ENCODE measurements at places on chromosomes 4 and X. TPM values are rescaled to one million over a fixed set of nuclear protein-coding genes. Genes with fewer than 3 reads are reported as not detected.

DNA sequence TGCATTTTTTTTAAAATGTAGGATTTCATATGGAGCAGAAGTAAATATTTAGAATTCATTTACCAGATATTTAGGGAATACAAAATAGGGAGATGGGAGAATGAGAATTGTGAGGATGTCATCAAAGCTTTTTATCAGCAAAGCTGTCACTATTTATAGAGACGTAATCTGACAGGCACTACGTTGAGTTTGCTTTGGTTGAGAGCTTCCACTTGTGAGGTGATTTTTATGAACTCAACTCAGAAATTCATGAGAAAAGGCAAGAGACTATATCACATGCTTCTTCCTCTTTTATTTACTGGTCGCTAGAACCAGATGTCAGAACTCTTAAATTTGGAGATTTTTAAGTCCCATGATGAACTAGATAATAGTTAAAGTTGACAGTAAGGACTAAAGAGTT lies 211.2 kb downstream of the GBA3 start:
- no peak for DNase-seq

GRCh38 chr4:153207027-153207426 lies 2.8 kb downstream of the TRIM2 start:
- DNase-seq, result no peak

DNA sequence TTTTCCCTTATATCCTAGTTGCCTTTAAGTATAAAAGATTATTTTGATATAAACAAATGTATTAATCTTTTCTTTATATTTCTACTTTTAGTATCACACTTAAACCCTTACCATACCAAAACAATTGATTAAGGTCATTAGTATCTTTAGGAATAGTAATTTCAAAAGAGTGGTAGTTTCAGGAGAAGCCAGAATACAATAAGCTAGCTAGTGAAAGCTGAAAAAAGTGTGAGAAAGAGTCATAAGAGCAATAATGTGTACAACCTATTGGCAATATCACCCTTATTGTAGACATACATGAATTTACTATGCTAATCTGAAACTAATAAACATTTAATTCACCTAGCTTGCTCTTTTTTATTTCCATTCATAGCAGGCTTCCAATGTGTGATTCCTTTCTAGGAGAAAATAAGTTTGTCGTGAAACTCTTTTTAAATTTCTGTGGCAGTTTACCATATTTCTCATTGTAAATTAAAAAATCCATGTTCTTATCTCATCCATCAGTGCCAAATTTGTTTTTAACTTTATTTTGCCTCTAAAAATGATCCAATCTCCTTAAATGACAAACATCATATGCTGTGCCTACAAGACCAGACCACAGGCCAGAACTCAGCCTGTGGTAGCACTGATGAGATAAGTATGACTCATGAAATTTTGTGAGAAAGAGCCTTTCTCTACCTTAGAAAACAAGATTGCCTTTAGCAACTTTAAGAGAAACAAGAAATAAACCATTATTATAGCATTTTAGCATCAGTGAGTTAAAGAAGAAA lies 8.1 kb downstream of the NEK1 start:
- DNase-seq, result peak; percentile 72

- DNase-seq, result peak; percentile 74
These were observed 1.6 kb downstream of the RAB33A start for GRCh38 chrX:130173190-130173895.

DNA sequence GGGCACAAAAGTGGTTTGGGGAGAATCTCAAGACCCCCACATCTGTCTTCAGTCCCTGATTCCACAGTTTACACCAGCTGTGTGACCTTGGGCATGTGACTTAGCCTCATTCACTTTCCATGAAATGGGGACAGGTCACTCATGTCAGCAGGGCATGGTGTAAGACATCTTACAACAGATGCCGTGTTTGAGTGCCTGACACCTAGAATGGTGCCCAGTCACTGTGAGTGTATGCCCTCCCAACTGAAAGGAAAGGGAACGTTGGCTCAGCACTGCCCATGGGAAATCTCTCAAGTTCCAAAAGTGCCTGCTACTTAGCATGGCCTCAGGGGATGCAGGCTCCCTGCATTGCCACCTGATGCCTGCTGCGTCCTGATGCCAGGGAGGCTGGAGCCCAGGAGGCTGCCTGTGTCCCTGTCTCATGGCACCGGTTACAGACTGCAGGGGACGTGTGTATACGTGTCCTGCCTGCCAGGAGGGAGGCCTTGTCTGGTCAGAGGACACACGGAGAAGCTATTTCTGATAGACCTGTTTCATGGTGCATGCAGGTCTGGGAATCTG lies 32.2 kb downstream of the RNF4 start:
- DNase-seq, result no peak

GRCh38 chrX:130561930-130562329 lies 160.1 kb downstream of the RBMX2 start:
- no peak for DNase-seq

GRCh38 chrX:151393514-151393913 lies 3.5 kb upstream of the VMA21 start:
- no peak for DNase-seq

- no peak for DNase-seq
These were observed 56.7 kb upstream of the RASSF6 start for GRCh38 chr4:73676861-73677323.

DNA sequence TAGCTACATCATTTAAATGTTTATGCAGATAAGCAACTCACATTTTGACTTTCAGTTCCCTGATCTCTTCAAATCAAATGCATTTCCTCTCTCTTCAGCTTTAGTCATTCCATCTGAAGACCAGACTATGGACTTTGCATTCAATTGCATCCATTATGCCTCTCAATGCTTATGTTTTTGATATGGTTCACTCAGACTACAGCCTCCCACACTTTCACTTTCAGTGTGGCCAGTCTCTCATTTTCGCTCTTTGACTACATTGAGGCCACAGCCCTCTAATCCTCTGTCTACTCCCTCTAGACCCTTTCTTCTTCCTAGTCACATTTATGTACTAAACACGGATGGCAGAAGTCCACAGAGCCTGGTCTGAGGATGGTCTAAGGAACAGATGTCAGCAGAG lies 24.5 kb upstream of the VEGFC start:
- no peak for DNase-seq

GRCh38 chrX:71935476-71935875 lies 24.8 kb downstream of the NHSL2 start:
- no peak for DNase-seq

- no peak for DNase-seq
These were observed 197.4 kb upstream of the TBL1X start for GRCh38 chrX:9267415-9267814.

DNA sequence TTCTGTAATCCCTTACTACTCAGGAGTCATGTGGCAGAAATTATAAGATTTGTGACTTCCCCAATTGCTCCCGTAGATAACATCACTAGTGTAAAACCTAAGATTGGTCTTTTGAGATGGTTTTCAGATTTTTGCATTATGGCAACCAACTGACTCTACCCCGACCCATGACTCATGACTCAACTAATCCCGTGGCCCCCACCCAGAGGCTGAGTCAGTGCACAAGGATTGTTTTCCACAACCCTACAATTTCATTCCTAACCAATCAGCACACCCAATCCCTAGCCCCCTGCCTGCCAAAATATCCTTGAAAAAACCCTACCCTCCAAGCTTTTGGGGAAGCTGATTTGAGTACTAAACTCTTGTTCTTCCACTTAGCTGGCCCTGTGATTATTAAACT lies 109.4 kb upstream of the FAM9C start:
- no peak for DNase-seq

GRCh38 chr4:119135721-119136121 lies at the start of gene MYOZ2:
MYOZ2 (plus strand) TSS chr4:119135832; CDS start chr4:119136526, 694 bp downstream.
- DNase-seq, result no peak

GRCh38 chr4:132982151-132982550 lies 166.9 kb upstream of the PCDH10 start:
- DNase-seq, result no peak

DNA sequence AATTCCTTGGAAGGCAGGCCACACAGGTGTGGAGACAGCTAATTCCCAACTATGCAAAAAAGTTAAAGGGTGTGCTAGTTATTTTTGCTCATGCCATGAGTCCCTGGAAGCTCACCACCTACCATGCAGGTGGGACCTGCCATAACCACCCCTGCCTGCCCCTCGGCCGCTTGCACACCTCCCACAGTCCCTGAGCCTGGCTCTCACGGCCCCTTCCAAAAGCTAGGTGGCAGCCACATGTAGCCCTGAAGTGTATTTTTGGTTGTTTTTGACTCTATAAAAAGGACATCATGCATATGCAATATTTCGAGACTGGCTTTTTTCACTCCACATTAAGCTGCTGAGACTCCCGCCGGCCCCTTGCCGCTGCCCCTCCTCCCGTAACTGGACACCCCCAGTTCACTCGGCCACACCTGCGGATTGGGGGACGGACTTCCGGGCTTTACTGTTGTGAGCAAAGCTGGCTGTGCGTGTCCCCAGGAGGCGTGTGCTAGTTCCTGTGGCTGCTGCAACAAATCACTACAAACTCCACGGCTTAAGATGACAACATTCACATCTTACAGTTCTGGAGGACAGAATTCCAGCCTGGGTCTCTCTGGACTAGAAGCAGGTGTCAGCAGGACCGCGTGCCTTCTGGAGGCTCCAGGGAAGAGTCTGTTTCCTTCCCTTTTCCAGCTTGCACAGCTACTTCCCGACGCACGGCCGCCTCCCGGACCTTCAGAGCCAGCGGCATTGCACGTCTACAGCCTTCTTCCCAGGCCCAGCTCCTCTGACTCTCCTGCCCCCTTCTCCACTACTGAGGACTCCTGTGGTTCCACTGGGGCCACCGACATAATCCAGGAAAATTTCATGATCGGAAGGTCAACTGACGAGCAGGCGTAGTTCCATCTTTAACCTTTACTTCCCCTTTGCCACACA lies 24.8 kb downstream of the ZFYVE28 start:
- no peak for DNase-seq

GRCh38 chr4:46993075-46994006 lies at the start of gene GABRA4:
GABRA4 (minus strand) TSS chr4:46993581; CDS start chr4:46993424, 157 bp downstream.
- no peak for DNase-seq

GRCh38 chrX:153971124-153971449 lies 531 bp downstream of the HCFC1 start:
- peak; percentile 84 for DNase-seq

- DNase-seq, result no peak
These were observed 167.3 kb upstream of the SH3RF1 start for GRCh38 chr4:169438057-169438480.

DNA sequence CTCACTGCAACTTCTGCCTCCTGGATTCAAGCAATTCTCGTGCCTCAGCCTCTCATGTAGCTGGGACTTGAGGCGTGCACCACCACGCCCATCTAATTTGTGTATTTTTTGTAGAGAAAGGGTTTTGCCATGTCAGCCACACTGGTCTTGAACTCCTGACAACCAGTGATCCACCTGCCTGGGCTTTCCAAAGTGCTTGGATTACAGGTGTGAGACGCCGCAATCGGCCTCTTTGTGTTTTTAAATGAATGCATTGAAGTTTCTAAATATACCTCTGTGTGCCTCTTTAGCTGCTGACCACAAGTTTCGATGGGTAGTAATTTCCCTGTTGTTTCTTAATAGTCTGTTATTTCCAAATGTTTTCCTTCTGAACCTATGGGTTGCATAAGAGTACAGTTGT lies 765.3 kb upstream of the GRIA3 start:
- DNase-seq, result no peak

GRCh38 chr4:17187003-17187402 lies 288.6 kb upstream of the LDB2 start:
- DNase-seq, result no peak

- DNase-seq, result no peak
These were observed 51.9 kb downstream of the EFHC2 start for GRCh38 chrX:44291468-44292092.

GRCh38 chrX:24493740-24494581 lies 28.9 kb downstream of the PDK3 start:
- no peak for DNase-seq

DNA sequence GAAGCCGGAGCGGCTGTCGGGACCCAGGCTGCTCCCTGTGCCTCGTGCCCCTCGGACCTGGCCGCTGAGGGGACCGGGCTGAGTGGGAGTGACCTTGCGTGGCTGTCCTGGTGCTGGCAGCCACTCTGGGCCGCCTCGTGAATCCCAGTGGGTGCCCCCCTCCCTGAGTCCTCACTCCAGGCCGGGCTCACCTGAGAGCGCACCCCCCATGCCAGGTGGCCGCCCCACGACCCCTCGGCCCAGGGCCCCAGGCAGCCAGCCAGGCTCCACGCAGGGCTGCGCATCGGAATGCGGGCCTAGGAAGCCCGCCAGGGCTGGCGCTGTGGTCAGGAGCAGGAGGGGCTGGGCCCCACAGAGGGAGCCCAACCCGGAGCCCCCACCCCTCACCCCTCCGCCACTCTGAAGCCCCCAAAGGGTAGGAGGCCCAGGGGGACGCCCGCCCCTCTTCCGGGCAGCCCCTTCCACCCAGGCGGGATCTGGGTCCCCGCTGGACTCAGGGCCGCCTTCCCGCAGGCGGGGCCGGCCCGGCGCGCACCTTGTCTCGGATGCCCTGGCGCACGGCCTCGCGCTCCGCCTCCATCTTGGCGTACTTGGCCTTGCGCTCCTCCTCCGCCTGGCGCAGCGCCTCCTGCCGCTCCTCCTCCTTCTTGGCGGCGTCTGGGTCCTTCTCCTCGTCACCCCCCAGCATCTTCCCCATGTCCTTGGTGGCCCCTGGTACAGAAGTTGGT lies 33.9 kb downstream of the CPLX1 start:
- DNase-seq, result no peak

DNA sequence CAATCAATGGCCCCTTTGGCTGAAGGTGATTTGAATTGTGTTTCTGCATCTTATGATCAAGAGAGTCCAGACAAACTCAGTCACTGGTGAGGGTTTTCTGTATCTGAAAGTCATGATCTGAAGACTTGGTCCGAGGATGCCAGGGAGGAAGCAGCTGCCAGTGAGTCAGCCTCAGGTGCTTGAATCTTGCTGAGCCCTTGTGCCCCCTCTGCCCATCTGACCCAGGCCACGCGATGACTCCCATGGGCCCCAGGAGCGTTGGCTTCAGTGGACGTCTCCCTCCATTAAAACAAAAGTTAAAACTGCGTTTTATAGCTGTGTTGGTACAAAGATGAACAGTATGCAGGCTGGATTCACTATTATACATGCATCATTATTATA lies 62.0 kb downstream of the HTRA3 start:
- DNase-seq, result peak; percentile 40

GRCh38 chr4:159950707-159951106 lies 847.8 kb downstream of the RAPGEF2 start:
- no peak for DNase-seq

Gene ATP7A
- total RNA-seq, result 16.1 TPM

Gene UGT2A3
- not detected for total RNA-seq

Gene KIT
- total RNA-seq, result 0.96 TPM

Gene ENOX2
- total RNA-seq, result 27.7 TPM

Gene PROM1
- total RNA-seq, result 3.1 TPM

Gene ACOX3
- total RNA-seq, result 15.0 TPM

Gene BLOC1S4
- total RNA-seq, result 12.9 TPM

Gene MAGIX
- total RNA-seq, result 2.6 TPM

Gene ENPP6
- total RNA-seq, result not detected

Gene SPARCL1
- total RNA-seq, result not detected

Gene P2RY10
- total RNA-seq, result not detected

Gene TCP11X2
- total RNA-seq, result not detected

Gene POF1B
- 0.21 TPM for total RNA-seq

Gene TEX13C
- 0.21 TPM for total RNA-seq

Gene TMEM35A
- not detected for total RNA-seq
